ENCODE measurements at places on chromosomes 3 and 15.
A peak's percentile ranks its signal among the peaks of the same experiment; 100 is the strongest.

- no peak for DNase-seq
Measured at GRCh38 chr3:197364410-197365071, 66.1 kb upstream of the DLG1 start.

DNA sequence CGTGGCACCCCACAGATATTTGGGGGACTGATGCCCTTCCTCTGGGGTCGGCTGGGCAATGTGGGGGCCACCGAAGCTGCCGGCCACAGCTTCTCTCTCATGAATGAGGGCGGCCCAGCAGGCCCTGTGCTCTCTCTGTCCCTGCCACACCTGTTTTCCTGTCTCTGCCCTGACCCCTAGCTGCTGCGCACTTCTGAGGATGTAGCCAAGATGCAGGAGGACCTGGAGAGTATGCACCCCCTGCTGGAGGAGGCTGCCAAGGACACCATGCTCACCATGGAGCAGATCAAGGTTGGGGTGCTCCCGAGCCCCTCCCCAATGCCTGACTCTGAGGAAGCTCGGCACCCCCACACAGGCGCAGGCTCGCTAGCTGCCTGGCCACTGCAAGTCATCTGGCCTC, 59.7 kb downstream of the SEMA3G start:
- peak; percentile 31 for DNase-seq

- DNase-seq: no peak
Measured at GRCh38 chr3:171461525-171461917, 1.3 kb upstream of the TNIK start.

DNA sequence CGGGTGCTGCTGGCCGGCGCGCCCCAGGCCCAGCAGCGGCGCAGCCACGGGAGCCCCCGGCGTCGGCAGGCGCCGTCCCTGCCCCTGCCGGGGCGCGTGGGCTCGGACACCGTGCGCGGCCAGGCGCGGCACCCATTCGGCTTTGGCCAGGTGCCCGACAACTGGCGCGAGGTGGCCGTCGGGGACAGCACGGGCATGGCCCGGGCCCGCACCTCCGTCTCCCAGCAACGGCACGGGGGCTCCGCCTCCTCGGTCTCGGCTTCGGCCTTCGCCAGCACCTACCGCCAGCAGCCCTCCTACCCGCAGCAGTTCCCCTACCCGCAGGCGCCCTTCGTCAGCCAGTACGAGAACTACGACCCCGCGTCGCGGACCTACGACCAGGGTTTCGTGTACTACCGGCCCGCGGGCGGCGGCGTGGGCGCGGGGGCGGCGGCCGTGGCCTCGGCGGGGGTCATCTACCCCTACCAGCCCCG, 777 bp downstream of the LOXL1 start:
- peak; percentile 47 for DNase-seq

GRCh38 chr15:42608110-42608531, 32.7 kb downstream of the STARD9 start:
- peak; percentile 64 for DNase-seq

DNA sequence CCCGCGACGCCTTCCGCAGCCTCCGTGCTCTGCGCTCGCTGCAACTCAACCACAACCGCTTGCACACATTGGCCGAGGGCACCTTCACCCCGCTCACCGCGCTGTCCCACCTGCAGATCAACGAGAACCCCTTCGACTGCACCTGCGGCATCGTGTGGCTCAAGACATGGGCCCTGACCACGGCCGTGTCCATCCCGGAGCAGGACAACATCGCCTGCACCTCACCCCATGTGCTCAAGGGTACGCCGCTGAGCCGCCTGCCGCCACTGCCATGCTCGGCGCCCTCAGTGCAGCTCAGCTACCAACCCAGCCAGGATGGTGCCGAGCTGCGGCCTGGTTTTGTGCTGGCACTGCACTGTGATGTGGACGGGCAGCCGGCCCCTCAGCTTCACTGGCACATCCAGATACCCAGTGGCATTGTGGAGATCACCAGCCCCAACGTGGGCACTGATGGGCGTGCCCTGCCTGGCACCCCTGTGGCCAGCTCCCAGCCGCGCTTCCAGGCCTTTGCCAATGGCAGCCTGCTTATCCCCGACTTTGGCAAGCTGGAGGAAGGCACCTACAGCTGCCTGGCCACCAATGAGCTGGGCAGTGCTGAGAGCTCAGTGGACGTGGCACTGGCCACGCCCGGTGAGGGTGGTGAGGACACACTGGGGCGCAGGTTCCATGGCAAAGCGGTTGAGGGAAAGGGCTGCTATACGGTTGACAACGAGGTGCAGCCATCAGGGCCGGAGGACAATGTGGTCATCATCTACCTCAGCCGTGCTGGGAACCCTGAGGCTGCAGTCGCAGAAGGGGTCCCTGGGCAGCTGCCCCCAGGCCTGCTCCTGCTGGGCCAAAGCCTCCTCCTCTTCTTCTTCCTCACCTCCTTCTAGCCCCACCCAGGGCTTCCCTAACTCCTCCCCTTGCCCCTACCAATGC, 2.0 kb downstream of the ISLR start:
- DNase-seq: no peak

DNA sequence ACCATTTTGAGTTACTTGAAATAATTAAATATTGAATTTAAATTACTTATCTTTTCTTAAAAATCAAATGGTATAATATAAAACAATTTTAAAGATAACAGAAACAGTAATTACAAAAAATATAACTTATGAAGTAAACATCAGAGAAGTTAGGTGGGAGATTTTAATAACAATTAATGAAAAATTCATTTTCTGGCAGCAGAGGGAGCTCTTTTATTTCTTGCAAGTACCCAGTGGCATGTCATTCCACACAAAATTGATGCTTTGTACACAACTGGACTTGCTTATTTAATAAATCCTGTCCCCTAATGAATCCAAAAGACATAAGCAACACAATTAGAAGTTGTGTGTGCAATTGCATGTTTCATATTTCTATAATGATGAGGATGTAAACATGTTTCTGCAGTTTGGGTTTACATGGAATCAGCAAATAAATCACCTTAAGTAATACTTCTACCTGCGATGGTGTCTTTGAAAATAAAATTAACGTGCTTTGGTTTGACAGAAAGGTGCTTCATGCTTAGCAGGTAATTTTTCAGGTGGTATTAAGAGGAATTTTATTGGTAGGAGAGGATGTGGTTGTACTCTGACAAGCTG, 861.3 kb downstream of the ZPLD1 start:
- DNase-seq: no peak

DNA sequence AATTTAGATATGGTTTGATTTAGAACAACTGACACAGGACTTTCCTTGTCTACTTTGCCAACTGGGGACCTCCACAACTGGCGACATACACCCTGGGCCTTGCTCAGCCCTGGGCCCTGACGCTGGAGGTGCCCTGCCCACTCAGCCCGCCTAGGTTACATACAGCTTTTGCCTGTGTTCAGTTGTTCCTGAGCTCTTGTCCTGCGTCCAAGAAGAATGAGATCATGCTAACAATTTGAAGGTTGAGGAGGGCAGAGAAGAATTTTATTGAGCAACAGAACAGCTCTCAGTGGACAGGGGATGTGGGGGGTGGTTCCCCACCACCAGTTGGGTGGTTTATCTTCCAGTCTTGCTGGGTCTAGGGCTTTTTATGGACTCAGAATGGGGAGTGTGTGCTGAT, 67.9 kb downstream of the IQCH start:
- no peak for DNase-seq

DNA sequence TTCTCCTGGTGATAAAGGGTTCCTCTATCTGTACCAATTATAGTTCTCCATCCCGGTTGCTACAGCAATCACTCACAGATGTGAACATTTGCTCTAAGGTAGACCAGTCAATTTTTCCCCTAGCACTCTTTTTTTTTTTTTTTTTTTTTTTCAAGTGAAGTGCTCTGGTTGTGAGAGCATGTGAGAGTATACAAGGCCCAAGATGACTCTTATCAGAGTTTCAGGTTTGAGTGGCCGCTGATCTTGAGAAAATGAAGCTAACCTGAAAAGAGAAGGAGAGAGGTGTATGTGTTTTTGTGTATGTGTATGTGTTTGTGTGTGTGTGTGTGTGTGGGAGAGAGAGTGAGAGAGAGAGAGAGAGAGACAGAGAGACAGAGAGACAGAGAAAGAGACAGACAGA, 44.4 kb upstream of the OTOL1 start:
- DNase-seq: no peak

DNA sequence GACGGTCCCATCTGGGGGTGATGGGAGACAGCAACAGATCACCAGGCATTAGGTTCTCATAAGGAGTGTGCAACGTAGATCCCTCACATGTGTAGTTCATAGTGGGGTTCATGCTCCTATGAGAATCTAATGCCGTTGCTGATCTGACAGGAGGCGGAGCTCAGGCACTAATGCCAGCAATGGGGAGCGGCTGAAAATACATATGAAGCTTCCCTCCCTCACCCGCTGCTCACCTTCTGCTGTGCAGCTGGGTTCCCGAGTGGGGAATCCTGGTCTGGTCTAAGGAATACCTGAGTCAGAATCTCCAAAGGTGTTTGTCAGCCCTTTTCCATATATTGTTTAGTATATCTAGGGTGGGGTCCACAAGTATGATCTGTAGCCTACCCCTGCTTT, 52.3 kb downstream of the CHD2 start:
- no peak for DNase-seq

DNA sequence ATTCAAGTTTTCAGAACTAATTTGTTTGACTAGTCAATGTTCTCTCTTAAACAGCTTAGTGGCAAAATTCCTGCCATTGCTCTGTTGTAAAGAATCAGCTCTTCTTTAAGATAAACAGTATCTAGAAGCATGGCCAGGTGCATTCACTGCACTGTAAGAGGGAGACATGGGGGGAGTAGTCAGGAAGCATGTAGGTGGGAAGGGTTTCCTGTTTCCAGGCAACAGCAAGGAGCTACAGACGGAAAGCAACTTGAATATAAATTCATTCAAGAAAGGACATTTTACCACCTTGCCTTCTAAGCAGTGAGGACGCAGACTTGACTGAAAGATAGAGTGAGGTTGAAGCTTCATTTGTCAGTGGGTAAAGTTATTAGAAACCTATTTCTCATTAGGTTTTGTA, 55.3 kb downstream of the BBX start:
- DNase-seq: no peak

GRCh38 chr3:25171897-25172296, 256.2 kb upstream of the RARB start:
- DNase-seq: no peak

DNA sequence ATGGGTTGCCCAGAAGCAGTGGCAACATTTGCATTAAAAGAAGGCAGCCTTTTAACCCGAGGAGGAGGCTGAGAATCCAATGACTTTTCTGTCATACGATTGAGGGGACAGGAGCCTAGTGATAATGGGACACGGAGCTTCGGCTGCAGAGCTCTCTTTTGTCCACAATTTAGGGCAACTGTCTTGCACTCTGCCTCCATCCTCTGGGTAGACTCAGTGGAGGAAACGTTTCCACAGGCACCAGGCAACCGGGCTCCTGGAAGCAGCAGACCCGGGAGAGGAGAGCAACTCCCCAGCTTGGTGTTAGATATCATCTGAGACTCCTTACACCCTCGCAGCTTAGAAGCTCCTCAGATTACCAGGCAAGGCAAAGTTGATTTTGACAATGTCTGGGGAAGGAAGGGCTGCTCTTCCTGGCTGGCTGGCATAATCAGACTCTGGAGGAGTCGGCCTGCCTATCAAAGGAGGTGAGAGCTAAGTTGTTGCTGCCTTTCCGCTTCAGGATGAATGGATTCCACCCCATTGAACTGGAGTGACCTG, 43.5 kb upstream of the RNU6-1 start:
- no peak for DNase-seq

DNA sequence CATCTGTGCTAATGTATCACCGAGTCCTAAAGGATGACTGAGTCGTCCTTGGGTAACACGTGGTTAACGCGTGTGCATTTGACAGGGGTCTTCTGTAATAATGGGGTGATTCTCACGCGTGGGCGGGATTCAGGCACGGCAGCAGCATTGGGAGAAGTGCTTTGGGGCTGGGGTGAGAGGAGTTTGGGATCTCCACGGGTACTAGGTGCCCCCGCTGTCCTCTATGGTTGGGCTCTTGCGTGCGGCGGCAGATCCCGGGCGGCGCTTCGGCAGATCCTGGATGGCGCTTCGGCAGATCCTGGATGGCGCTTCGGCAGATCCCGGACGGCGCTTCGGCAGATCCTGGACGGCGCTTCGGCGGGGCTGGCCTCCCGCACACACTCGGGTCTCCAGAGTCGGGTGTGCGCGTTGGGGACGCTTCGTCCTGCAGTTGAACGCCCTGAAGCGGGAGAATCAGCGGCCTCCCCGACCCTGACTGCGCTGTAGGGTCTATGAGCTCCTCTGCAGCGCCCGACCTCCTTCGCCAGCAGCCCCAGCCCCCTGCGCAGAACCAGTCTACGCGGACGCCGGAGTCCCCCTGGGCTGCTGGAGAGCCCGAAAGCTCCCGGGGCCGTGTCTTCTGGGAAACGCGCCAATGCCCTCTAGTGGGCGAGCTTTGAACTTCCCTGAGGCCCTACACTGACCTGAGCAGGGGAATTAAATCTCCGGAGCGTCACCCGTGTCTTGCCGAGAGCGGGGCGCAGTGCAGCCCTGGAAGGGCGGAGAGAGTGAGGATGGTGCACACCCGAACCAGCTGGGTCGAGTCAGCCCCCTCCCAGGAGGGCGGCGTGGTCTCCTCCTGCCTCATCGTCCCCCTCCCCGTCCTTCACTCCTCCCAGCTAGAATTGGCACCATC, 48.1 kb upstream of the EPHB3 start:
- peak; percentile 84 for DNase-seq

Data from activated naive CD8-positive, alpha-beta T cell treated with anti-CD3 and anti-CD28 coated beads for 36 hours (primary cell).